ENCODE measurements at places on chromosomes 3 and 15. TPM values are rescaled to one million over a fixed set of nuclear protein-coding genes. Genes with fewer than 3 reads are reported as not detected.

- no peak overlapping the region for H3K27ac ChIP-seq
- H3K36me3 ChIP-seq: no peaks in the 10 kb centered on the region
- DNase-seq: no peak
- peaks cover 10% of the 10 kb centered on the region for H3K27me3 ChIP-seq
- no peak overlapping the region for H3K4me3 ChIP-seq
Measured at GRCh38 chr15:34799149-34800101, 4.1 kb upstream of the ACTC1 start.

DNA sequence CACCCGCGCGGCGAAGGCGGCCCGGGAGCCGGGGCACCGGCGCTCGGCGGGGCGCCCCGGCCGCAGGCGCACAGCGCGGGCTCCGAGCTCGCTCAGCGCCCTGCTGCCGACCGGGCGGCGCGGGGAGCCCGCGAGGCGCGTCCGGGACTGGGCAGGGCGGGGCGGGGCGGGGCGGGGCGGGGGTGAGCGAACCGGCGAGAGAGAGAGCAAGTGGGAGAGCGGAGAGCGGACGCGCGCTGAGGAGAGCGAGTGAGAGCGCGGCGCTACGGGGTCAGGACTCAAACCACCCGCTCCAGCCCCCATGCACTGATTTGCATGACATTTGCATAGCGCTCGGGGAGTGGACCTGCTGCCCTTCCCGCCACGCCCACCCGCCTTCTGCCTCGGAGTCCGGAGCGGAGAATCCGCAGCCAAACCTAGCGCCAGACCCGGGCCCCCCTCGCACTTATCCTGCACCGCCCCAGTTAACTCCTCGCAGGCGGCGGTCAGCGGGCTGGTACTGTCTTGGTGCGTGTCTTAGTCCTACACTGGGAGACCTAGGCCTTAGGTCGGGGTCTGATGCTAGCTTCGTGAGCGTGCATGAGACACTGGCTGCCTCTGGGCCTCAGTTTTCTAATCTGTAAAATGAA lies at the start of gene MYLK:
TSS of gene MYLK (minus strand) at position 130 of the 629 bp plus-strand sequence. CDS start 90,491 bp downstream, outside the sequence.
- no peaks in the 10 kb centered on the region for H3K27me3 ChIP-seq
- peak within 1 kb of the TSS; percentile 35 for H3K4me3 ChIP-seq
- no peaks in the 10 kb centered on the region for H3K36me3 ChIP-seq
- no peak within 1 kb of the TSS for H3K27ac ChIP-seq

DNA sequence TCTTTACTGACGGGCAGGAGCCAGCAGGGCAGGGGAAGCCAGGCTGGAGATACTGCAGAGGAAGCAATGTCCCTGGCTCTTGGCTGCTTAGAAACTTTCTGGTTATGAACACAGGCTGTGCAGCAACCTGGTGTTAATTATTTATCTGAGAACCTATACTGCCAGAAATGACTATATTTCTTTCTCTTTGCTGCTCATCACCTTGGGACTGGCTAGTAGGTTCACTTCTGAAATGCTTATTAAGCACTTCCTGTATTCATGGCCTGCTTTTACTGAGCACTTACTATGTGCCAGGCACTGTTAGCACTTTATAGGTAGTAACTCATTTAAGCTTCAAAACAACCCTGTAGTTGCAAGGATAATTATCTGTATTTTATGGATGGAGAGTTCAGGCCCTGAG lies 57.6 kb downstream of the RAB11A start:
- DNase-seq: no peak
- H3K27me3 ChIP-seq: no peaks in the 10 kb centered on the region
- H3K36me3 ChIP-seq: no peaks in the 10 kb centered on the region

Gene NEK10
- 9.1 TPM for total RNA-seq

Gene GMPPB
- total RNA-seq: 28.8 TPM
